ENCODE measurements at places on chromosomes 12 and 14.

DNA sequence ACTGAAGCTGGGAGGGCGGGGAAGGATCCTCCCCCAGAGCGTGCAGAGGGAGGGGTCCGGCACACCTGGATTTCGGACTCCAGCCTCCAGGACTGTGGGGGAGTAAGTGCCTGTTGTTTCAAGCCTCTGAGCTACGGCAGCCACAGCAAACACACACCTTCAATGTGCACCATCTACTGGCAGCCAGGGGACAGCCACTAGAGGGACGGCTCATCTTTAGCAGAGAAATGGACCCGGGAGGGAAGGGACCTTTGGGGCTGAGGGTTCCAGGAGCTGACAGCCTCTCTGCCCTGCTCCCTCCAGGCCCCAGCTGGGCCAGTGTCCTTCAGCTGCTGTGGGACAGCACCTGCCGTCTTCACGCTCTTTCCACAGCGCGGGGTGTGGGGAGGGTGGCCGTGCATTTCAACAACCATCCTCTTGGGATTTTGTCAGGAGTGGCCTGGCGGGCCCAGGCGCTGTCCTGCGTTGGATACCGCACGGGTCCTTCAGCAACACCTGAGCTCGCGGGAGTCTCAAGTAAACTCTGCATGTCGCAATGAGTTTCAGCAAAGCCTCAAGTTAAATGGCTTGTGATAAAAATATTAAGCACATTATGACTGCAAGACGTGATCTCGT lies 209.2 kb upstream of the C14orf180 start:
- no peak for DNase-seq

- no peak for DNase-seq
These were observed 64.5 kb downstream of the TESC start for GRCh38 chr12:117034701-117035151.

GRCh38 chr12:11694528-11694927 lies 45.1 kb downstream of the ETV6 start:
- DNase-seq = no peak

DNA sequence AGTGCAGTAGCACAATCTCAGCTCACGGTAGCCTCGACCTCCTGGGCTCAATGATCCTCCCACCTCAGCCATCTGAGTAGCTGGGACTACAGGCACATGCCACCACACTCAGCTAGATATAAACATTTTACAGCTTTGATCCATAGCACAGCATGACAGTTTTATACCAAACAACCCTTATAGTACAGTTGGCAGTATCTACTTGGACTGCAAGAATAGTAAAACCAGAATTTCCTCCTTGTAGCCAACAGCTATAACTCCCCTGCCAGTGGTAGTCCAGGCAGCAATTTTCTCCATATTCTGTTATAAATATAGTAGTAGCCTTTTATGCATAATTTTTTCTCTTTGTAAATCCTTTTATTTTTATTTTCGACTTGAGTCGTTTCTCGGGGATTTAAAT lies 317.0 kb downstream of the FUT8 start:
- no peak for DNase-seq

DNA sequence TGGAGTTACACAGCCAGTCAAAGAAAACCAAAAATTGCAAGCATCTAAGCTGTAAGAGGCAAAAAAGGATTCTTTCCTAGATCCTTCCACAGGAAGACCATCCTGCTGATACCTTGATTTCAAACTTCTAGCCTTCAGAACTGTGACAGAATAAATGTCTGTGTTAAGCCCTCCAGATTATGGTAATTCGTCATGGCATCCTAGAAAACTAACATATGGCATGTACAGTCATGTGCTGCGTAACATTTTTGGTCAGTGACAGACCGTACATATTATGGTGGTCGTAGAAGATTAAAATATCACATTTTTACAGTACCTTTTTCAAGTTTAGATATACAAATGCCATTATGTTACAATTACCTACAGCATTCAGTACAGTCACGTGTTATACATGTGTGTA lies 660.9 kb upstream of the LMO3 start:
- DNase-seq = no peak

DNA sequence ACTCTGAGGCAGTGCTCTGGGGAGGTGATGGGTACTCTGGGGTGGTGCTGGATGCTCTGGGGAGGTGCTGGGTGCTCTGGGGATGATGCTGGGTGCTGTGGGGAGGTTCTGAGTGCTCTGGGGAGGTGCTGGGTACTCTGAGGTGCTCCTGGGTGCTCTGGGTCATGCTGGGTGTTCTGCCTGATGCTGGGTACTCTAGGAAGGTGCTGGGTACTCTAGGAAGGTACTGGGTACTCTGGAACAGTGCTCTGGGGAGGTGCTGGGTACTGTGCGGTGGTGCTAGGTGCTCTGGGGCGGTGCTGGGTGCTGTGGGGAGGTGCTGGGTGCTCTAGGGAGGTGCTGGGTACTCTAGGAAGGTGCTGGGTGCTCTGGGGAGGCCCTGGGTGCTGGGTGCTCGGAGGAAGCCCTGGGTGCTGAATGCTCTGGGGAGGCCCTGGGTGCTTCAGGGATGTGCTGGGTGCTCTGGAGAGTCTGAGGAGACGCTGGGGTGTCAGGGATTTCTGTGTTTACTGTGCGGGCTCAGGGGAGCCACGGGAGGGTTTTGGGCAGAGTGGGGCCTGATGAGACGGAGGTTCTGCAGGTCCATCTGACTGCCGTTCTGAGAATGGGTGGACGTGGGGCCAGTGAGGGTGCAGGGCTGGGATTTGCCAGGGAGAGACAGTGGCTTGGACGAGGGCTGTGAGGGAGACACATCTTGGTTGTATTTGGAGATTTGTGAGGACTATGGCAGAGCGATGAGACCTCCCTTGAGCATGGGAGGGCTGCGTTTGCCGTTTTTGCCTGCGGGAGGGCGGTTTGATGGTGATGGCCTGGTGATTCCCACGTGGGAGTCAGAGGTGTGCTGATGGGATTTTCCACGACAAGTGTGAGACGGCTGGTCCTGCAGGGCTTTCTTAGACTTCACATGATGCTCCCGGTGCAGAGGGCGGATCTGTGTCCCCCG lies 30.0 kb downstream of the MMP17 start:
- no peak for DNase-seq

- no peak for DNase-seq
These were observed 5.1 kb downstream of the GPRC5D start for GRCh38 chr12:12946686-12947355.

DNA sequence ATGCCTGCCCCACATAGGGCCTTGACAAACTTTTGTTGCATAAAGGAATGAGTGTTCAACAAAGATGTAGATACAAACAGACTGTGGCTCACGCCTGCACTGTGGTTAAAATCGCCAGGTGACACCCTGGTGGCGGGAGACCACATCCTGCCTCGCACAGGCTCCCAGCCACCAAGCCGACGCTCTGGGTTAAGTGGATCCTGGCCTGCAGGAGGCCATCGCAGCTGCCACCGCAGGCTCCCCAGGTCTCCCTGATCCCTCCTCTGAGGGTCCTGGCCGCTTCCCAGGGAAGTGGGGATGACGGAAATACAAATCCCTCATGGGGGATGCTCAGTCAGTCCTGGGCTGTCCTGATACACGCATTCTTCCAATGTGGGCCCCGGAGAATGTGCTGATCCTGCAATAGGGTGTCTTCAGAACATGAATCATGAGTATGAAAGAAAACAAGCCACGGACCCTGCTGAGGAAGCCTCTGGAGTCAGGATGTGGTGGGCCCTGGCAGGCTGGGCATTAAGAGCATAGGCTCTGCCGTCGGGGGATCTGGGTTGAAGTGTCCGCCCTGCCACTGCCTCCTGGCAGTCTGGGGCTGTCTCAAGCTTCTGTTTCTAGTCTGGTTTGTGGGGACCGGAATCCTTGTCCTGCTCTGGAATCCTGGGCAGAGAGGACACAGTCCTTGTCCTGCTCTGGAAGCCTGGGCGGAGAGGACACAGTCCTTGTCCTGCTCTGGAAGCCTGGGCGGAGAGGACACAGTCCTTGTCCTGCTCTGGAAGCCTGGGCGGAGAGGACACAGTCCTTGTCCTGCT lies 53.5 kb upstream of the BEGAIN start:
- no peak for DNase-seq

- no peak for DNase-seq
These were observed 114.8 kb downstream of the SNAPC1 start for GRCh38 chr14:61877035-61877390.

DNA sequence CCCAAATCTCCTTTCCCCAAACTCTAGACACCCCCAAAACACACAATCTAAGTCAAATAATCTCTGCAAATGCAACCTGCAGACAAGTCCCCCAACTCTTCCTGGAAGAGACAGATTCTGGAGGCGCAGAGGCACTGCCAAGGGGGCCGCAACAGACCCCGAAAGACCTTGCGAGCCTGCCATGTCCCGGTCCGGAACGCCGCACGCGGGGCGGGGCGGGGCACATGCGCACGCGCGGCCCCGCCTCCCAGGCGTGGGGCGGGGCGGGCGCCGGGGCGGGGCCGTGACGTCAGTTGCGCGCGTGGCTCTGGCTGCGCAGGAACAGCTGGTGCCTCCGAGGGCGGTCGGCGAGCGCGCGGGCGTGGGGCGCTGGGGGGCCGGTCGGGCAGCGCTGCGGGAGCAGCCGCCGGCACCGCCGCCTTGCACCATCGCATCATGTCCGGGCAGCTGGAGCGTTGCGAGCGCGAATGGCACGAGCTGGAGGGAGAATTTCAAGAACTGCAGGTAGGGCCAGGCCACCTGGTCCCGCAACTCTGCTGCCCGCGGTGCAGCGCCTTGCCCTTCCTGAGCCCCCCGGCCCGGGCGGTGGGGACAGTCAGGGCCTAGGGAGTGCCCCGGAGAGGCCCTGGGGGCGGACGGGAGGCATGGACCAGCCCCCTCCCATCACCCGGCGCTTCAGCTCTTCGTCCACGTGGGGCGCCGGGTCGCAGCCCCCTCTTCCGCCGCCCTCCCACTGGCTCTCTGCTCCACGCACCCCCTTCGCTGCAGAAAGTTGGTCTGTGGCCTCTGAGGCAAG lies at the start of gene TMEM120B:
TSS of gene TMEM120B (plus strand) at position 292 of the 796 bp plus-strand sequence. CDS start at position 436, 144 bp downstream.
- DNase-seq = peak; percentile 44

DNA sequence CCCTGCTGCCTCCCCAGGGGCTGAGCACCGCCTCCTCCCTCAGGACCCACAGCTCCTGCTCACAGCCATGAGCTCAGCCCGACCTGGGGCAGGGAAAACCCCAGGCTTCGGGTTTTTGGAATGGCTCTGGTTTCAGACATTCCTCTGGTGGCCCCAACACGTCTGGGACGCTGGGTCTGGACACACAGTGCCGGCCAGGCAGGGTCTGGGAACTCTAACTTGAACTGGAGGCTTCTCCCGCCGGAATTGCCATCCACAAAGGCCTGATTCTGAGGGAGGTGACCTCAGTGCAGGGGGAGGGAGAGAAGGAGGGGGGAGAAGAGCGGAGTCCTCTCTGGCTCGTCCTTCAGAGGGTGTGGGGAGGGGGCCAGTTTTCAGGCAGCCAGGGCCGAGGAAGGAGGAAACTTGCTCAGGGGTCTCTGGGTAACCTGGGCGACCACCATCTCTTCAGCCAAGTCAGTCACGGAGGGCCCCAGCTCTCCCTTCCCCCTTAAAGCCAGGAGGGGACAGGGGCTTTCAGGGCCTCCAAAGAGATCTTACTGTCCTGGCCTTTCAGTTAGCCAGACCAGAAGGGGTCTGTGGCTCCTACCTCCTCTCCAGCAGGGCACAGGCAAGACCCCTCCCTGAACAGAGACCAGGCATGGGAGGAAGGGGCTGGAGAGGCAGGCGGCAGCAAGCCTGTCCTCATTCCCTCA lies 19.4 kb downstream of the NCKAP5L start:
- no peak for DNase-seq

DNA sequence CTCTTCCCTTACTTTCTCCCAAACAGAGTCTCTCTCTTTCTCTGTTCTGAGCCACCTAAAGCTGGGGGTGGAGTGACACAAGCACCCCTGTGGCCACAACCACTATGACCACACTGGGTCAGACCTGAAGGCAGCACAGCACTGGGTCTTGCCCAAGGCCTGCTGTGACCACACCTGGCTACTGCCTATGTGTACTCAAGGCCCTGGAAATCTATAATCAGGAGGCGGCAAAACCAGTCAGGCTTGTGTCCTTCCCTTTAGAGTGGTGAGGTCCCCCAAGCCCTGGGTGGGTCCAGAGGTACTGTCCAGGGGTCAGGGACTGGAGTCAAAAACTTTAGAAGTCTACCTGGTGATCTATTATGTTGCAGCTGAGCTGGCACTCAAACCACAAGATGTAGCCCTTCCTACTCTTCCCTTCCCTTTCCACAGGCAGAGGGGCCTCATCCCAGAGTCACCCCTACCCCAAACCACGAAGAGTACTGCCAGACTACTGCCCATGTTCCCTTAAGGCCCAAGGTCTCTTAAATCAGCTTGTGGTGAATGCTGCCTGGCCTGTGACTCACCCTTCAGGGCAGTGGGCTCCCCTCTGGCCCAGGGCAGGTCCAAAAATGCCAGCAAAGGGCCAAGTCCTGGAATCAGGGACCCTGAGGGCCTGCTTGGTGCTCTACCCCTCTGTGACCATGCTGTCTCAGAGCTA lies 179.8 kb upstream of the DYRK2 start:
- DNase-seq = no peak

DNA sequence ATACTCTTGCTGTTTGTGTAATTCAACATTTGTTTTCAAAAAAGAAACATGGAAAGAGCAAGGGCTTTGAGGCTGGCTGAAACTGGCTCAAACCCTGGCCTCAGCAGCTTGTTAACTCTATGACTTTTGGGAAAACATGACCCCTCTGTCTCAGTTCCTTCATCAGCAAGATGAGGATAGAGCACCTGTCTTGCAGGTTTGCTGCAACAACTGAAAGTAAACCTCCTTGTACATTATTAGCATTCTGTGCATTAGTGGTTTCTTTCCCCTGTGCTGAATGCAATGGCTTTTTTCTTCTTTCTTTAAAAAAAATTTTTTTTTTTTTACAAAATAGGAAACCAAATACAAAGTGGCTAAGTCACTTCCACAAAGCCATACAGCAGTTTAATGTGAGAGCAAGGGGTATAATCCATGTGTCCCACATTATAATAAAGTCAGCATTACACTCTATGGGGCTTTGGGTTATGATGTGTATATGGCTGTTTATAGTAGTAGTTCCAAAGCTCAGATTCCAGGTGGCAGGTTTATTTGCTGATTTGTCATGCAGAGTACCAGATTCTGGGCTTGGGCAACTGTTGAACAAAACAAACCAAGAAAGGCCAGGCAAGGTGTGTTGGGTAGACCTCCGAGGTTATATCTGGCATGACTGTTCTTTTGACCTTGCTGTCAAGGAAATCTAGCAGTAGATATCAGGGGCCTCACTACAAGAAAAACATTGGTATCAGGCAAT lies 194.5 kb upstream of the CNOT2 start:
- no peak for DNase-seq

DNA sequence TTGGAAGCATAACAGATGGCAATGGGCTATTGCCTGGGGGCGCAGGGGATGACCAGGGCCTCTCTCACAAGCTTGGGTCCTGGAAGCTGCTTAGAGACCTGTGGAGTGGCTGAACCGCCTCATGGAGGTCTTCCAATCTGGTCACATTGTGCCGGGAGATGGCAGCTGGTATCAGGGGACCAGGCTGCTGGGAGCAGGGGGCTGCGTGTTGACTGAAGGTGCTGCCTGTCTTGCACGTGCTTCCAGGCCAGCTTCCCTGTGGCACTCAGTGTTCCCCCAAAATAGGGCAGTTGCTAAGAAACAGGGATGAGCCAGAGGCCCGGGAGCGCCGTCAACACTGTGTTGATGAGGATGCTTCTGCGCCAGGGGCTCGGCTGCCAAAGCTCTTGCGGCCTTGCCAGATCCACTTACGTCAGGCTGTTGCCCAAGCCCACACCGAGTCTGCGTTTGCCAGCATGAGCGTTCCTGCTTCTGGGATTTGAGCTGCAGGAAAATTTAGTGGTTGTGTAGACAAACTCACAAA lies 39.8 kb downstream of the ELK3 start:
- no peak for DNase-seq

GRCh38 chr12:108826101-108826806 lies 31.1 kb downstream of the SSH1 start:
- no peak for DNase-seq

Data from D721Med (cell line).